ENCODE measurements at places on chromosomes 6 and 20.

GRCh38 chr6:131597446-131597845 lies 24.4 kb downstream of the ARG1 start:
- no peak for DNase-seq

DNA sequence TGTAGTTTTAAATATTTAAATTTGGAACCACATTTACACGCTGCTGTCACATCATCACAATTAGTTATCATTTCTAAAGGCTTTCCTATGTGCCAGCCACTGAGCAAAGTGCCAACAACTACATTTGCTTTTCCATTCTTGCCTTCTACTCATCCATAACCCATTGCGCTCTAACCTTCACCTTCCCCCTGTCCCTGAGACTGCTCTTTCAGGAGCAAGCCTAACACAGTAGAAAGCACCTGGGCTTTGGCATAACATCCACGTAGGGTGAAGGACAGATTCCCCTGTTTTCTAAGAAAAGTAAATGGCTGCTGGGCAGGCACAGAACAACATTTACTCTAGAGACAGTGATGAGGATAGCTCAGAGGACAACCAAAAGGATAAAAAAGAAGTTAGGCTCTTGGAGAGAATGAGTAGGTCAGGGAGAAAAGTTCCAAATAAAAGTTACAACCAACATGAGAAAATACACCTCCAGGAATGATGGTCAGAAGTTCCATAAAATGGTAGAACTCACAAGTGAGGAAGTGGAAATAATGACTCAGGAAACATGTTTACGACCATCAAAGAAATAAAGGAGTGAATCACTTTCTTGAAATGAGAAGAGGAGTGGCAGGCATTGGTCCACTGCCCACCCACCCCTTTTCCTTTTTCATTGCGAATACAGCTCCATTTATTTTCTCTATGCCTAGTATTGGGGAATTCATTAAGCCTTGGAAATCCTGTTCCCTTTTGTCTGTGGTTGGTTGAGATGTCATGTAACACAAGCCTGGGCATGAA lies 77.2 kb downstream of the PFDN4 start:
- peak; percentile 6 for DNase-seq

DNA sequence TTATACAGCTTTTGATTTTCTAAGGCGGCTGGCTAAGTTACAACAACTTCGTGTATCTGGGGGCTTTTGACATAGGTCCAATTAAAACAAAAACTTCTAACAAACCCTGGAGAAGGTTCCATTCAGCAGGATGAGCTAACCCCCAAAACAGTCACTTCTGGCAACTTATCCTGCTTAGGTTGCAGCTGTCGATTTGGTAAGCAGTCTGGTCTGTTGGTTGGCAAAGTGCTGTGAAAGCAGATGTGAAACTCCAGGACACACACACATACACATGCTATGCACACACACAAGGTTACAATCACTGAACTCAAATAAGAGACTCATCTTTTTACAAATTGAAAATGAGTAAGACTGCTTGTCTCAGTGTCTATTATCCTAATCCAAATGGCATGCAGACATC lies 119.0 kb upstream of the STMND1 start:
- DNase-seq = peak; percentile 99

- peak; percentile 32 for DNase-seq
Observed at GRCh38 chr6:89987140-89987539, 92.9 kb downstream of the GJA10 start.

- DNase-seq = no peak
Observed at GRCh38 chr6:49839957-49840356, 26.4 kb downstream of the CRISP1 start.

DNA sequence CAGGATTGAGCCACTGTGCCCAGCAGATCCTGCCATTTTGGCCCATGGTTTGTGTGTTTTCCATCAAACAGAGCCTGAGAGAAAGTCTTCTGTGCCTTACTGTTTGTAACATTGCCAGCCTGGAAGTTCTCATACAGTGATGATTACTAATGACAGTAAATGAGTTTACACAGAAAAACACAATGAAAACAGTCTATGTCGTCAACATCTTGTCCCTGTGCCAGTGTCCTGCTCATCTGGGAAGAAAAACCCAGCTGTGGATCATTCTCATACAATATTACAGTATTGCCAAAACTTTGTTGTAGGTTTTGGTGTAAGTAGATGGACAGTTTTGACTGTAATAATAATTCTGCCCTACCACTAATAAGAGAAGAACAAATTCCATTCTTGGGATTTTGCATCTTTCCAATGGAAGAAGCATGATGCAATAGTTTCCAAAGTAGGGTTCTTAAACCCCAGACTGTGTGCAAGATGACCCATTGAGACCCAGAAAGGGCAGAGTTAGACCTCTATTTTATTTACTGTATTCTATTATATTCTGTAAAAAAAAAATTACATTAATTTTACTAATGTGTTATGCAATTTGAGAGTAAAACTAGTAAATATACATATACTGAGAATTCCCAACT lies 135.0 kb upstream of the JARID2 start:
- DNase-seq = peak; percentile 18

All from IMR-90 (cell line).